Activated T-cell treated with anti-CD3 and anti-CD28 coated beads, Interleukin-2, amount 50 U/mL, for 48 hours (primary cell): ENCODE measurements at places on chromosomes 11 and 22.
A peak's percentile ranks its signal among the peaks of the same experiment; 100 is the strongest.

GRCh38 chr11:73671701-73672100 lies 25.3 kb downstream of the PLEKHB1 start:
- DNase-seq: no peak

DNA sequence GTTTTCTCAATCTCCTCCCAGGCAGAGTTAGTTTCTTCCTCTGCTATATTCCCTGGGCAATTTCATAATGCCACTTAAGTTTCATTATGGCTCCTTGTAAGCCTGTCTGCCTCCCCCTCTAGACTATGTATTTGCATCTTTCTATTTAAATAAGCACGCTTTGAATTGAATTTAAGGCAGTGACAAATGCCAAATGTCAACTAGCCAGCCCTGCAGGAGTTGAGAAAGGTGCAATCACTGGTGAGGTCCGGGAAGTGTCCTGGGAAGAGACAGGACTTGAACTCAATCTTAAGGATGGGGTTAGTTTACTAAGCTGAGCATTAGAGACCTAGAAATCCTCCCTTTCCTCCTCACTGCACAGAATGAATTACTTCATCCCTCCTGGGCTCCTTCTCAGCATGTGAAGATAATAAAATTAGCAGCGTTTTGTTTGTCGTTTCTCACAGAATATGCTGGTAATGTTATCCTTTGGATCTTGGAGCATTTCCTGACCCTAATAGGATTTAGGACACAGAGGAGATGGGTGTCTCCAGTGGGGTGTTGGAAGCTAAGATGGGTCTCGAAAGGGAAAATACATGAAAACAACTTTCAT lies 1.6 kb downstream of the TCP11L1 start:
- DNase-seq: no peak

GRCh38 chr11:57419146-57419545 lies 7.8 kb downstream of the SLC43A3 start:
- DNase-seq: no peak

GRCh38 chr11:71488681-71489270 lies 35.8 kb downstream of the NADSYN1 start:
- no peak for DNase-seq

- DNase-seq: no peak
Measured at GRCh38 chr22:35739076-35739930, 21.6 kb downstream of the APOL5 start.

DNA sequence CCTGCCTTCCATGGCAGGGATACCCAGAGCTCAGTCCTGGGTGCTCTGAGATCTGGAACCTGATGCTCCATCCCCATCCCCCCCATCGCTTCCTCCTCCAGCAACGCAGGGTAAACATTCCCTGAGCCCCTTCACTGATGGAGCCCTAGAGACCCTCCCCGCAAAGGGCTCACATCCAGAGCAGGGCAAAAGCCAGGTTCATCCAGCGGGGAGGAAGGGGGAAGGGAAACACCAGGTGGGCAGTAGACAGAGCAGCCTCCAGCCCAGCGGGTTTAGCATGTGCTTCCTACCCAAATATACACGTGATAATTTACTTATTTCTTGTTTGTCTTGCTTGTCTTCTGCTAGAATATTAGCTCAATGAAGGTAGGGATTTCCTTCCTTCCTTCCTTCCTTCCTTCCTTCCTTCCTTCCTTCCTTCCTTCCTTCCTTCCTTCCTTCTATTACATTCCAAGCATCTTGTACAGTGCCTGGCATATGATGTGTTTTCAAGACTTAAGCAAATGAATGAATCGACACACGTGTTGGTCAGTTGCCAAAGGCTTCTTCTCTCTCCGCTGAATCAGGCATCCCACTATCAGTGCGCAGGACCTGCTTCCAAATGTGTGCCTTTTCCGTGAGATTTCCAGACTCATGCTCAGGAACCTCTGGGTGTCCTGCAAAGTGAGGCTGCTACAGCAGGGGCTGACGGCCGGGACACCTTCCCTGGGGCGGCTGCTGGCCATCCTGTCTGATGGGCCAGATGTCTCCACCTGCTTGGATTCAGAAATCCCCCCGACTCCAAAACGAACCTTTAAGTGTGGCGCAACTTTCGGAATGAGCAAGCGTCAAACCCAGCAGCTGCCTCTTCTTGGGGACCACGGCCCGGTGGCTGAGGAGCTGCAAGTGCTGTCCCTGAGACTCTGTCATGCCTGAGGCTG lies 955.1 kb downstream of the BRD1 start:
- DNase-seq: no peak

GRCh38 chr11:62918531-62918930 lies 2.6 kb downstream of the CHRM1 start:
- DNase-seq: no peak

- no peak for DNase-seq
Measured at GRCh38 chr11:88275636-88276035, 61.9 kb downstream of the CTSC start.

- no peak for DNase-seq
Measured at GRCh38 chr11:113991718-113992458, 17.0 kb downstream of the HTR3A start.

DNA sequence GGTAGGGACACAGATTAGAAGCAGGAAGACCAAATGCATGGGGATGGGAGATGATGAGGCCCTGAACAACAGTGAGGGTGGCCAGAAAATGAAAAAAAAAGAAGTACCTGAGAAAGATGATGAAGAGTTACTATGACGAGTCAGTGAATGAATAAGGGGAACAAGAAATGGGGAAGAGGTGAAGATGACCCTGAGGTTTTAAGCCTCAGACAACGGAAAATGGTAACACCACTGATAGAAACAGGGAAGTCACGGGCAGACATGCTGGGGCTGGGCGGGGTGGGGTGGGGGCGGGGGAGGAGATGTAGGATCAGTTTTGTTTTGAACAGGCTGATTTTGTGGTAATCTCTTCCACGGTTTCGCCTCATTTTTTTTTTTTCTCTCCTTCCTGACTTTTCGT lies 205.1 kb upstream of the CADM1 start:
- DNase-seq: no peak

- DNase-seq: no peak
Measured at GRCh38 chr11:93972790-93973189, 48.4 kb upstream of the HEPHL1 start.

DNA sequence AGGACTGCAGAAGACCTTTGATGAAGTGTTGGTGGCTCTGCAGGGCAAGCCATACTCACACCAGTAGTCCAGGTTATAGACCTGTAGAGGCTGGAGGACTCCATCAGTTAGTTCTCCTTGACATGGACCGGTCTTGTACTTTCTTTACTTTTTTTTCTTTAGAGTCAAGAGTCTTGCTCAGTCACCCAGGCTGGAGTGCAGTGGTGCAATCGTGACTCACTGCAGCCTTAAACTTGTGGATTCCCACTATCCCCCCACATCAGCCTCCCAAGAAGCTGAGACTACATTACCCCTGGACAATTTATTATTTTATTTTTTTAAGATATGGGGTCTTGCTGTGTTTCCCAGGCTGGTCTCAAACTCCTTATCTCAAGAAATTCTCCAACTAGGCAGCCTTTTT lies 49.6 kb upstream of the E2F8 start:
- no peak for DNase-seq

DNA sequence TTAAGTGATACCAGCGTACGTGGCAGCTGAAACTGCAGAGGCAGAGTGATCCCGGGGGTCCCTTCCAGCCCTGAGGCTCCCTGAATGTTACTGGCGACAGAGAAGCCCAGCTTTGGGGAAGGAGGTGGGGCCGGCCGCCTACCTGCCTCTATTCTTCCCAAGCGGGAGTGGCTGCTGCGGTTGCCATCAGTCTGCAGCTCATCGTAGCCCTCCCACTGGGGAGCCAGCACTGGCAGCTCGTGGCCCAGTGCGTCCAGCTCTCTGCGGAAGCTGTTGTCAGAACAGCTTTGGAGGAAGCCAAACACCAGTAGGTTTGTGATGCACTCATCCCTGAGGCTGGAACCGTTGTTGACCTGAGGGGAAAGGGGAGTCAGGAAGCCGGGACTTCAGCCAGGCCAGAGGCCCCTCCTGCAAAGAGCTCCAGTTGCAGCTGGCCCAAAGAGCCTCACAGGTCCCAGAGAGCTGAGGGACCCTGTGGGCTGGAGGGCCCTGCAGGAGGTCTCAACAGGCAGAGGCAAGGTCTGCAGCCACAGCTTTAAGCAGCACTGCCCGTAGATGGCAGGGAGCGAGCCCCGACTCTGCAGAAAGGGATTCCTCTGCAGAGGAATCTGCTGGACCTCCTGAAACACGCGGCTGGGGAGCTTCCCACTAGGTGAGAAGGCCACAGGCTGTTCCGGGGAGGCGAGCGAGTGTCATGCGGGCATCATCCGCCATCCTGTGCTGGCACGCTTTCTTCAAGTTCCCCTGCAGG lies 30.4 kb downstream of the BID start:
- no peak for DNase-seq

GRCh38 chr11:23232652-23233051 lies 372.4 kb upstream of the CCDC179 start:
- no peak for DNase-seq

- DNase-seq: no peak
Measured at GRCh38 chr11:123616505-123617198, 37.8 kb downstream of the SCN3B start.

DNA sequence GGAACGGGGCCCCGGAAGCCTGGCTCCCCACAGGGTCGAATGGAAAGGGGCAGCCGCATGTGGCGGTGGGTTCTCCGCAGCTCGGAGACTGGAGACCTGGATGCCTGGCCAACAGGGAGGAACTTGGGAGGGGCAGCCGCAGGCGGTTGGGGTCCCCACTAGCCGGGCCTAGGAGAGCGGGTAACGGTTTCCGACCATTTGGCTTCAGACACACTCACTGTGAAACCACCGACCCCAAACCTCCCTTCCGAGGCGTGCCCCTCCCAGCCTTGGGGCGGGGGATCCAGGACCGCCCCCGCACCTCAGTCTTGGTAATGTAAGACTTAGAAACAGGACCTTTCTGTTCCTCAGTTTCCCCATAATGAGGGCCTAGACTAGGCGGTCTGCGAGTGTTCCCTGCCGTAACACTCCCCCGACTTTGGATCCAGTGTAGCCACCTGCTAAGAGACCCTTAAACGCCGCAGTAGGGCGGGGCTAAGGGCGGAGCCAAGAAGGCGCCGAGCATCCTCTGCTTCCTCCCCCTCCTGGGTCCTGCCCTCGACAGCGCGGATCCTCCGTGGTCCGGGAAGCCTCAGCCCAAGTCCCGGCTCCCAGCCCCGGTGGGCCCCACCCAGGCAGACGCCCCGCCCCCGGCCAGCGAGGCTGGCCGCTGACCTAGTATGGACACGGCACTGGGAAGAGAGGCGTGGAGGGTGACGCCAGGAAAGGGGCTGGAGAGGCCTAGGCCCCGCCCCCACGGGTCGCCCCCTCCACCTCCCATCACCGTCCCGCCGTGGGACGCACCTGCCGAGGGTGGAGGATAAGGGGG lies 1.8 kb upstream of the RASGRP2 start:
- peak; percentile 79 for DNase-seq

DNA sequence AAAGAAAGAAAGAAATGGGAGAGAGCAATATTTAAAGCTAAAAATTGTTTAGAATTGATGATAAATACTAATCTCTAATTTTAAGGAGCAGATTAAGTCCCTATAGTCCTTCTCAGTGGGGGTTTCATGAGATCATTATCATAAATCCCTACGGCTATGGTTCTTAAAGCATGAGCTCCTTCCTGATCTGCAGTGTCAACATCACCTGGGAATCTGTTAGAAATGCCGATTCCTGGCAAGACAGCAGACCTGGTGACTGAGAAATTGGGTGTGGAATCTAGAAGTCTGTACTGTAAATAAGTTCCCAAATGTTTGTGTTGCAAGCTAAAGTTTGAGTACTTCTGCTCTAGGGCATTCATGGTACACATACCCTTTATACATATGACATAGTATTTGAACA lies 12.6 kb downstream of the HIKESHI start:
- no peak for DNase-seq

- no peak for DNase-seq
Measured at GRCh38 chr11:87300640-87301380, 263.1 kb downstream of the TMEM135 start.

GRCh38 chr11:64772303-64773018 lies 5.9 kb downstream of the SF1 start:
- DNase-seq: no peak

DNA sequence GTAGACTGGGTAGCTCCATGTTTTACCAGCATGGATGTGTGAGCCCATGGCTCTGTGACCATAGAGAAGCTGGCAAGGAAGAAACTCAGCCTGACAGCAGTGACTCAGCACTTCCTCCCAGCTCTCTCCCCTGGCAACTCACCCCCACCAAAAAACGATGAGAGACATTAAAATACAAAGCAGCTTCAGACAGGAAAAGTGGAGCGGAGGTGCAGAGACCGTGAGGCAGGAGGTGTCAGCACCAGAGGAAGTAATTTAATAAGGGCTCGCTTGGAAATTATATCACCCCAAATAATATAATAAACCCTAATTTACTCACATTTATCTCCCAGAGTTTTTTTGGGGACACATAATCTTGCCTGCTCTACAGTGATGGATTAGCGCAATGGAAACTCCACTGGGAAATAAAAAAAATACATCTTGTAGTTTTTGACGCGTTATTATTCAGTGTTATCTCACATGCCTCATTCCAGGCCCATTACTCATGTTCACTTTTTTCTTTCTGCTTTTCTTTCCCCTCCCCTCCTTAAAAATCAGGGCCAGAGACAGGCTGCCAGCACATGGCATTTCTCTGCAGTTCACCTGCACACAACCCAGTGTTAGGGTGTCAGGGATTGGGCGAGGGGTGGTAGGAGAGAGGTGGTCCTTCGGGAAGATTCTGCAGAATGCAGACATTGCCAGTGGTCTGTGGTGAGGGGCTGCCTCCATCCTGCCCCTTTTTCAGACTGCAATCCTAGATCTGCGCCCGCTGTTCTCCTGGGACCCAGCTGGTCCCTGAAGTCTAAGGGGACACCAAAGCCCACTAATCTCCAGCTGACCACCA lies 170.8 kb downstream of the BUD13 start:
- DNase-seq: no peak

GRCh38 chr11:102438311-102439062 lies 14.1 kb downstream of the TMEM123 start:
- DNase-seq: no peak

GRCh38 chr11:64263021-64263946 lies 12.0 kb downstream of the PLCB3 start:
- no peak for DNase-seq
